ENCODE measurements at places on chromosomes 3 and 15. TPM values are rescaled to one million over a fixed set of nuclear protein-coding genes. Genes with fewer than 3 reads are reported as not detected.

GRCh38 chr3:11523572-11524101 lies 120.1 kb downstream of the VGLL4 start:
- H3K4me3 ChIP-seq: no peak overlapping the region
- H3K36me3 ChIP-seq: no peaks in the 10 kb centered on the region
- no peaks in the 10 kb centered on the region for H3K27me3 ChIP-seq
- H3K27ac ChIP-seq: peak overlapping the region; percentile 61
- peaks cover 6% of the 10 kb centered on the region for H3K4me1 ChIP-seq
- DNase-seq: no peak

DNA sequence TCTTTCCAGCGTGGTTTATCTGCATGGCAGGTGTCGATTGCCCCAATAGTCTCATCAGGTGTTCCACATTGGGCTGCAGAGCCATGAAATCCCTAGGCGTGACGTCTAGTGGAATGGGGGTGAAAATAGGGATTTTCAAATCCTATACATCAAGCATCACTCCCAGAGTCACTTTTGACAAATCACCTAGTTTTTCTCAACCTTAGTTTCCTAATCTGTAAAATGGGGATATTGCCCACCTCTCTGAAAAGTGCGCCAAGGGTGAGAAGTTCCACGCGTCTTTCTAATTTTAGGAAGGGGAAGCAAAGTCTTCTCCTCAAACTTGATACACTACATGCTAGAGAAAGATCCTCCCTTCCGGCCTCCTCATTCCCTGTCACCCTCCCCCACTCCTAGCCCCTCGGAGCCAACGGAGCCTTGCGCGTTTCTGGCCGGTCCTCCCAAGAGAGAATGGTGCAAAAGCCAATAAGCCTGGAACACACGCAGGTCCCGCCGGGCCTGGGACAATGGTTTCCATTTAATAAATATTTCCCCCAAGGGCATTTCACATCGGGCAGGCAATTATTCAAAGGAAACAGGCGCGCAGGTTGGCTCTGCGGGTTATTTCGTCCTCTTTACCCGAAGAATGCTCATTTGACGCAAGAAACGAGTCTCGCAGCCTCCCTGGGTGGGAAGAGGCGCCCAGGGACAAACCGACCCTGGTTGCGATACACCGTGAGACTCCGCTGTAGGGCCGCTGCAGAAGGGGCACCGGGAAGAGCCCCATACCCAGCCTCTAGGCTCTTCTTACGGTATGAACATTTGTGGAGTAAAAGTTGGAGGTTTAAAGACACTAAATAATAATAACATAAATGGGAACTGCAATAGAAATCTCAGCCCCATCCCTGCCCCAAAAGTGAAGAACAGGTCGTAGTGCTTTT lies 1.2 kb upstream of the SOX14 start:
- no peak overlapping the region for H3K4me3 ChIP-seq
- no peaks in the 10 kb centered on the region for H3K27me3 ChIP-seq
- no peaks in the 10 kb centered on the region for H3K36me3 ChIP-seq

DNA sequence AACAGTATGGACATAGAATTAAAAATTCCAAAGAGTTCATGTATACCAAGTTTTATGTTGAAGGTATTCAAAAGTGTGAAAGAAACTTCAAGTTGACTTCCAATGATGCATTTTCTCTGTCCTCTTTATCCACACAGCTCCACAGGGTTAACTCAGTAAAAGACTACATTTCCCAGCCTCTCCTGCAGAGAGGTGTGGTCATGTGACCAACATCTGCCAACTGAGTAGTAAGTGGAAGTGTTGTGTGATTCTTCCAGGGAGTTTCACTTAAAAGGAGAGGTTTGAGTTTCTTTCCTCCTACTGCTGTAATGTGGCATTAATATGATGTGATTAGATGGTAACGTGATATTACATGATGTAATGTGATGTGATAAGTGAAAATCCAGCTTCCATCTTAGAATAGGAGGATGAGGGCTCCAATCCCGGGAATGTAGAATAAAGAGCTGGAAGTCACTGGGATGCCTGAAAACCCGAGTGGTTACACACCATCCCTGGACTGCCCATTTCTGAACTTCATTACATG lies 280.6 kb downstream of the ARRDC4 start:
- H3K27me3 ChIP-seq: peaks cover 1% of the 10 kb centered on the region
- no peaks in the 10 kb centered on the region for H3K36me3 ChIP-seq
- no peak for DNase-seq
- H3K4me1 ChIP-seq: no peaks in the 10 kb centered on the region

DNA sequence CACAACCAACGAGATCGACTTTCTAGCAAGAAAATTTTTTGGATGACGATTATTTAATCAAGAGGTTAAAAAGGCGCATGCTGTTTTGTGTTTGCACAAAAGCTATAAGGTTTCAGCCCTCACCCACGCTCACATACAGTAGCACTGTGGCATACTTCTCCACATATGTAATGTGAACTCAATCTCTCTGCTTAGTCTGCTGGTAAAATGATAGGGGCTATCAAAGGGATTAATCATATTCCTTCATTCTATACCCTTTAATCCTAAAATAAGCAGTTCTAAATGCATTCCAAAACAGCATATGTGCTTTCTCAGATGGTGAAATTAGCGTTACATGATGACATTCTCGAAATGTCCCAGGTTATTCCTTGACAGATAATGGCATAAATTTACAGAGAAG lies 196.9 kb upstream of the PRICKLE2 start:
- no peak for DNase-seq
- no peaks in the 10 kb centered on the region for H3K36me3 ChIP-seq
- no peak overlapping the region for H3K4me3 ChIP-seq
- H3K27ac ChIP-seq: no peak overlapping the region
- H3K4me1 ChIP-seq: no peaks in the 10 kb centered on the region
- peaks cover 2% of the 10 kb centered on the region for H3K27me3 ChIP-seq

DNA sequence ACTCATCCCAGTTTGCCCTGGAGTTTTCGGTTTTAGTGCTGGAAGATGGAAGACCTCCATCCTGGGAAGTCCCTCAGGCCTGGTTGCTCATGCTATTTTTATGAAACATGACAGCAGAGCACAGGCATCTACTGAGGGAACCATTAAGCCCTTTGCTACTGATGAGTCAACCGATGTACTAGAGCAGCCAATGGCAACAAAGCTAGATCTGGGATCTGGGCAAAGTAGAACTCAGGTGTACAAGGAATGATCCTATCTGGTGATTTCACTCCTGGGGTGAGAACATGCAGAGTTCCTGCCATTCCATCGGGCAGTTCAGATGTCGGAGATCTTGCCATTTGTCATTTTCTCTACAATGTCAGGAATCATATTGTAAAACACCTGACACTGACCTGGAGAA lies 166.2 kb upstream of the NSMCE3 start:
- no peaks in the 10 kb centered on the region for H3K36me3 ChIP-seq
- no peak overlapping the region for H3K27ac ChIP-seq
- H3K4me1 ChIP-seq: no peaks in the 10 kb centered on the region
- DNase-seq: no peak

DNA sequence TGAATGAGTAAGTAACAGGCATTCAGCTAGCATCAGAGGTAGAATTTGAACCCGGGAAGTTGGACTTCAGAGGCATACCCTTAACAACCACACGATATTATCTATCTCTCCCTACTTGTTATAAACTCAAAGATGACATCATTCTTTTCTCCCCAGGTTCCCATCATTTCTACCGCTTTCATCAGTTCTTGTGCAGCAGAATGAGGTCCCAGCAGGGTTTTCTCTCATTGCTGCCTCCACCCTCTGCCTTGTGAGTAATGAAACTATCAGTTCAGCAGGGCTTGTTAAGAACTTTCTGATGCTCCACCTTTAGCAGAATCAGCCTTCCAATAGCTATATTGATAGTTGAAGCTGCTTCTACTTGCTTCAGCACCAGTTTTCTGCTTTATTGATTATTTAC lies 487.5 kb upstream of the KCNMB2 start:
- no peaks in the 10 kb centered on the region for H3K36me3 ChIP-seq
- no peaks in the 10 kb centered on the region for H3K27me3 ChIP-seq

The ARGFX gene
- total RNA-seq: not detected
